Activated CD8-positive, alpha-beta memory T cell treated with anti-CD3 and anti-CD28 coated beads for 1 hour (primary cell): ENCODE measurements at places on chromosomes 1 and 21.

DNA sequence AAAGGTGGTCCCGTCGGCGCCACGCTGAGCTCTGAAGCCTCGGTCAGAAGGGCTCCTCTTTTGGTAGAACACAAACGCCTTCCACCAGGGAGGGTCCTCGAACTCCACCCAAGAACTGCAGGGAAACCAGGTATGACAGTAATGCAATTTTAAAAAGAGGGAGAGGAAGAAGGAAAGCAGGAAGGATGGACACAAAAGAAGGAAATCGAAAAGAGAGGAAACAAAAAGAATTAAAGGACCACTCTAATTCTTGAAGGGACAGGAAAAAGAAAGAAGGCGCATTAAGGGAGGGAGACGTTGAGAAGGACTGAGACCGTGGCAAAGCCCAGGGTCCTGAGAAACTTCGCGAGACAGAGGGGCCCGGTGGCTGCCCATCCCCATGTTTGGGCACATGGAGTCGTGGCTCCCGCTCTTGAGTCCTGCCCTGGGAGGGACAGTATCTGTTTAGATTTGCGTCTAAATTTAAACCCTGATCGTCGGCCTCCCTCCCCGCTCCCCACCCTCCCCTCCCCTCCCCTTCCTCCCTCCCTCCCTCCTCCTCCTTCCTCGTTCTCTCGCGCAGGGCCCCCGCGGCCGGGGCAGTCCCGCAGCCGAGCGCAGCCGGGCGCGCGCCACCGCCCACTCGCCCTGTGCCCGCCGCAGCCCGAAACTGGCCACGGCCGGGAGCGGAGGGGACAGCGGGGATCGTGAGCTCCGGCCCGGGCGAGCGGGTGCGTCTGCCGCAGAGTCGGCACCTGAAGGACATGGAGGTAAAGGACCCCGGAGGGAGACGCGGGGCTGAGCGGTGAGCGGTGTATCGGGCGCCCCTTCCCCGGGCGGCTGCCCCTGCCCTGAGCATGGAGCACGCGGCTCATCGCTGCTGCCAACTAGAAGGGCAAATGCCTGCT is at the start of gene RCSD1:
Gene RCSD1, plus strand, starts transcription at position 552 of the 887 bp plus-strand sequence. Its CDS starts 192 bp downstream, at position 744.
- DNase-seq, result no peak

- no peak for DNase-seq
Observed at GRCh38 chr1:6270401-6270800, 9.5 kb upstream of the GPR153 start.

- DNase-seq, result no peak
Observed at GRCh38 chr21:28216976-28217523, 775.6 kb downstream of the LTN1 start.

DNA sequence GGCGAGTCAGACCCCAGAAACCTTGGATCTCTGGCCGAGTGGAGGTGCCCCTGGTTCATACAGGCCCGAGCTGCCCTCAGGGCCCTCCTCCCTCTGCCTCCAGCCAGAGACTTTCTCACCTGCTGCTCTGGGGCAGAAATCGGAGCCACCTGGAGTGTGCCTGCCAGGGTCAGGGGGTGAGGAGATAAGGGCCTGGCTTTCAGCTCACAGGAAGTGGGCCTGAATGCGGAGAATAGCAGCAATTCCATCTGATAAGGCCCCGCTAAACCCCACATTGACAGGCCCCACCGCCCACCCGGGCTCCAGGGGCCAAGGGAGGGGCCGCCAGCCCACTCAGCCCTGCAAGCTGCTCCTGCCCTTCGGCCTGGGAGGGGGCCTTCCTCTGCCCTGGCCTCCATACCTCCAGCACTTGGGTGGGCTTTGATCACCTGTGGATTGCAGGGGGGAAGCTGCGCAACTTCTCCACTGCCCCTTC is 123.7 kb upstream of the ARHGEF16 start:
- no peak for DNase-seq

DNA sequence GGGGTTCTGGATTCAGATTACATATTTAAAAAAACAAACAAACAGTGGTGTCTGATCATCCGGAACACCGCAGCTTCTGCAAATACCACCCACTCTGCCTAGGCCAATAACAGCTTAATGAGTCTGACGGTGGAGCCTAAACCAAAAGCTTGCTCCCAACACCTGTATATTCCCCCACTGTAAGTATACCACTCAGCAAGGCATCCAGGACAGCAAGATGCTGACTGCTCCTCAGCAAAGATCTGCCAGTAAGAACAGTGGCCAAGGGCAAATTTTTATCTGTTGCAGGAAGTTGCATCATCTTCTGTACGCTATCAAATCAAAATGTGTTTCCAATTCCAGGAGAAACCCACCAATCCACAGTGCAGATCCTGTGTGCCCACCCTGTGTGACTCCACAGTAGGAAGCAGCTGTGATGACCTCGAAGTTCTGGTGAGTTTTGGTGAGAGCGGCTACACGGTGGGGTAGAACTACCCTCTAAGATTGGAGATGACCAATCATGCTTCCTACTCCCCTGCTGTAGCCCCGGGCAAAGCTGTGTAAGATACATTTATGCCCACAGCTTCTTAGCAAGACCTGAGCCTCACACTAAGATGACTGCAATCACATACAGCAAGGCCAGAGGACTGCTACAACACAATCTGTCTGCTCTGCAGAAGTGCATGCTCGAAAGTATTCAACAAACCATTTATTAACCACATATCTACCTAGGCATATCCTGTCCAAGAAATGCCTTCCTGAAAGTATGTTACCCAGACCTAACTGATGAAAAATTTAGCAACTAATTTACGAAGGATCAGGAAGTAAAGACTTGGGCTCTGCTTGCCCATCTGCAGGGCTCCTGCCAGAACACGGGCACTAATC is 30.5 kb downstream of the SIPA1L2 start:
- no peak for DNase-seq

GRCh38 chr1:29703596-29704370 is 467.5 kb downstream of the PTPRU start:
- DNase-seq, result no peak

DNA sequence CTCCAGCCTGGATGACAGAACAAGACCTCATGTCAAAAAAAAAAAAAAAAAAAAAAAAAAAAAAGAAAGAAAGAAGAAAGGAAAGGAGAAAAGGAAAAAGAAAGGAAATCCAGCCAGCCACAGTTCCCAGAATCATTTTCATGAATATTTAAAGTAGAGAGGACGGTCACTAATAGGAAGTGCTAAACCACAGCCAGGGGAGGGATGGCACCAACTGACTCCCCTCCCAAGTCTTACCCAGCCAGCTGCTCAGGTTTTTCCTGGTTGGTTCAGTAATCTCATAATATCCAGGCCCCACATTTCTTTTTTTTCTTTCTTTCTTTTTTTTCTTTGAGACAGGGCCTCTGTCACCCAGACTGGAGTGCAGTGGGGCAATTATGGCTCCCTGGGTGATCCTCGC is 63.9 kb upstream of the AK4 start:
- no peak for DNase-seq

DNA sequence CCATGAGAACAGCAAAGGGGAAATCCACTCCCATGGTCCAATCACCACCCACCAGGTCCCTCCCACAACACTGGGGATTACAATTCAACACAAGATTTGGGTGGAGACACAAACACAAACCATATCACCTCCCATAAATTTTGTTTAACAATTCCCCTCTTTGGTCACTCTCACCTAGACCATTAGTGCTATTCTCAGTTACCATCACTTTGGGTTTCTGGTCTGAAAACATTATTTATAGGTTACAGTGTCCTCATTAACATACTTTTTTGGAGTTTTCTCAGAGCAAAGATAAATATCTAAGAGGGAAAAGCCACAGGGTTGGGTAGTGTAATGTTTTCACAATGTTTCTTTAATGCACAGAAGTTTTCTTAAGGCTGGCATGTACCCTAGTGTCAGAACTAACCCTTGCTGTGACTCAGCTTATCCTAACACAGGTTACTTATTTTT is 47.7 kb upstream of the DNAH14 start:
- no peak for DNase-seq

- no peak for DNase-seq
Observed at GRCh38 chr1:247295274-247295684, 36.4 kb downstream of the ZNF496 start.

- no peak for DNase-seq
Observed at GRCh38 chr1:40919475-40920011, 57.4 kb upstream of the CITED4 start.

- DNase-seq, result no peak
Observed at GRCh38 chr1:54499360-54500106, 48.5 kb upstream of the ACOT11 start.

DNA sequence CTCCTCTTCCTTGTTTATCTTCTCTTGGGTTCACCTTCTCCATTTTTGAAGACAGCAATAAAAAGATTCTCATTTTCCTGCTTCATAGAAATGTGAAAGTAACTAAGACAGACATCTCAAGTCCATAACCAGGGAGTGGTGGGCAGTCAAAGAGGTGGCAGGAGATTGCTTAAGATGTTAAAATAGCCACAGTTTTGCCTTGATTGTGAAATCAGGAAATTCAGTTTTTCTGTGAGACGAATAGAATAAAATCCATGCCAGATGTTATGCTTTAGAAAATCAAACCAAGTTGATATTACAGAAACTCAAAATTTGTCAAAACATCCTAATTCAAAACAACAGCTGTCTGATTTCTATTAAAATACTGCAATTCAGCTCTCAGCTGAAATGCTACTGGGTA is 57.2 kb downstream of the TNN start:
- no peak for DNase-seq

DNA sequence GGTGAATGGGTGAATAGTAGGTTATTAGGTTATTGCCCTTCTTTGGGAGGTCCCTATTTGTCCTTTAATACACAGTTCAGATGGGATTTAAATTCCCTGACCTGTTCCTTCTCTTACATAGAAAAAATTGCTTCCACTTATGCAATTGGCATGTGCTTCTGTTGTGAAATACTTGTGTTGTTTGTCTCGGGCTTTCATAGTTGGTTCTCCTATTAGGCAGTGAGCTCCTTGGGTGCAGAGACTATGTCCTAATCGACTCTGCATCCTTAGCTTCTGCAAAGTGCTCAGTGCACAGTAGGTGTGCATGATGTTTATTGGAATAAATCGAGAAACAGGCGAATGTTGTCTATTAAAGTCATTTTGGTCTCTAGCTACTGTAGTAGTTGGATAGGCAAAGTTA is 1.3 kb upstream of the PDE4B start:
- DNase-seq, result no peak

DNA sequence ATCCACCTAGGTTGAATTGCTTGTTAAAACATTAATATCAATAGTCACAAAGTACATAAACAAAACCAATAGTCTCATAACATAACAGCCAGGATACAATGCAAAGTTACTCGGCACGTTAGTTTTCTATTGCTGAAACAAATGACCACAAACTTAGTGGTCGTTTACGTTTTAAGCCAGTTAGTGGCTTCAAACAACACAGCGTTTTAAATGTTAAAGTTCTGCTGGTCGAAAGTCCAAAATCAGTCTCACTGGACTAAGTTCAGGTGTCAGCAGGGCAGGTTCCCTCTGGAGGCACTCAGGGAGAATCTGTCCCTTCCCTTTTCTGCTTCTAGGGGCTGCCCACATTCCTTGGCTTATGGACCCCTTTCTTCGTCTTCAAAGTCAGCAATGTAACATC is 35.6 kb upstream of the ATP1A1 start:
- no peak for DNase-seq

DNA sequence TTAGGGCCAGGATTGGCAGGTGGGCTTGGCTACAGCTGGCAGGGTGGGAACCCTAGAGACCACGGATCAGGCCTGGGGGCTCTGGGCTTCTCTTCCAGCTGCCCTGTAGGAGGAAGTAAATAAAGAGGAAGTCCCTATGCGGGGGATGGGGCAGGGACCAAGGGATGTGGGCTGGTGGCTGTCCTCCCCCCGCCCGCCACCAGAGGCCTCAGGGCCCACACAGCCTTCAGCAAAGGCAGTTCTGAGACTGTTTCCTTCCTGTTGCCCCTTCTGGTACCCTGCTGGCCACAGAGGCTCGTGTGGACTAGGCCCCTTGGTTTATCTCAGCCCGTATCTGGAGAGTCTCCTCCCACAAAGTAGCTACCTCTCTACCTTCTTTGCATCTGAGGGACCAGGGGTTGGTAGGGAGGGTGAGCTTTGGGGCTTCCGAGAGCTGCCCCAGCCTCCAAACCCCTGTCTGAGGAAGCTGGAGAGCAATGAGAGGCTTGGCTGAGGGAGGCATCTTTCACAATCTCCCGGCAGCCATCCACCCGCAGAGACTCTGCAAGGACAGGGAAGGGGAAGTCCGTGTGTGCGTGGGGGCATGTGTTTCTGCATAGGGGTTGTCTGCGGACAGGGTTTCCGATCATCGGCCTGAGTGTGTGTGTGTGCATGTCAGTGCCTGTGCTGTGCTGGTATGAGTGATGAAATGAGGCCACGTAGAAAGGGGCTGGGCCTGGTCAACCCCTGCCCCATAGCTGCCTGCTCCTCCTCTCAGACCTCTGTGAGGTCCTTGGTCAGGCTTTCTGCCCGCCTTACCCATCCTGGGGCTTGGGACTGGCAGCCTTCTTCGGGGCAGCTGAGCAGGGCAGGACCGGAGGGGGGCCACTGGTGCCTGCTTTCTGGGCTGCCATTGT is 12.5 kb downstream of the RPS6KA1 start:
- peak; percentile 52 for DNase-seq

DNA sequence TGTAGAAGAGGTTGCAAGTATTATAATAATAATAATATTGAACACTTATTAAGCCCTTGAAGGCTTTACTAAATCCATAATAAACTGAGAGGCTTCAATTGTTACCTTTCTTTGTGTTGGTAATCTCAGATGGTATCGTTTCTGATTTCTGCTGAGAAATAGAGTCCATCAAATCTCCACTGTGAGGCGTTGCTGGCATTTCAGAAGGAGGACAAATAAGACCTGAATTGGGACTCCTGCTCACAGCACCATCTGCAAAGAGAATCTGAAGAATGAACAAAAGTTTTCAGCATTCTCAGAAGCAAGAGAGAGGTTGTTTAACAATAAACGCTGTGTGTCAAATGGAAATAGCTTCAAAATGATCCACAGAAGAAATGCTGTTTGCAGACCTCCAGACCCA is 93.7 kb downstream of the WDR3 start:
- DNase-seq, result no peak

- no peak for DNase-seq
Observed at GRCh38 chr1:179169616-179170467, 59.6 kb downstream of the ABL2 start.

DNA sequence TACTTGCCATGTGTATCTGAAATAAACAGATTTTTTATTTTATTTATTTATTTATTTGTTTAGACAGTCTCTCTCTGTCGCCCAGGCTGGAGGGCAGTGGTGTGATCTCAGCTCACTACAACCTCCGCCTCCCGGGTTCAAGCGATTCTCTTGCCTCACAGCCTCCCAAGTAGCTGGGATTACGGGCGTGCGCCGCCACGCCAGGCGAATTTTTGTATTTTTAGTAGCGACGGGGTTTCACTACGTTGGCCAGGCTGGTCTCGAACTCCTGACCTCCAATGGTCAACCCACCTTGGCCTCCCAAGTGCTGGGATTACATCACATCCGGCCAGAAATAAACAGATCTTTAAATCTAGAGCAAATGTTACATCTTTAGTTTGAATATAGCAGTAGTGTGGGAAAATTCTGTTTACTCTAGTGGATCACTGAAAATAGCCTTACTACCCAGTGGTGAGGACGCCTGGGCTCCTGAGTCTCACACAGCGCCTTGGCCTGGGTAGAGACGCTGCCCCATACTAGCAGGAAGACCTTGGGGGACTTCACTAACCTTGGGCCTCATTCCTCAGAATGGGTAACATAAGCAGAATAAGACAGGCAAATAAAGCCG is 709 bp downstream of the GART start:
- no peak for DNase-seq

GRCh38 chr1:47631411-47631995 is 193.7 kb downstream of the FOXD2 start:
- no peak for DNase-seq
